ENCODE measurements at places on chromosomes 2 and 18. TPM values are rescaled to one million over a fixed set of nuclear protein-coding genes. Genes with fewer than 3 reads are reported as not detected.

The FBXO15 gene
- total RNA-seq: 1.6 TPM

The GNAL gene
- total RNA-seq: 6.2 TPM

The MATN3 gene
- 13.7 TPM for total RNA-seq

The HOXD3 gene
- 0.14 TPM for total RNA-seq
